ENCODE measurements at places on chromosomes 1 and 21.
A peak's percentile ranks its signal among the peaks of the same experiment; 100 is the strongest.

DNA sequence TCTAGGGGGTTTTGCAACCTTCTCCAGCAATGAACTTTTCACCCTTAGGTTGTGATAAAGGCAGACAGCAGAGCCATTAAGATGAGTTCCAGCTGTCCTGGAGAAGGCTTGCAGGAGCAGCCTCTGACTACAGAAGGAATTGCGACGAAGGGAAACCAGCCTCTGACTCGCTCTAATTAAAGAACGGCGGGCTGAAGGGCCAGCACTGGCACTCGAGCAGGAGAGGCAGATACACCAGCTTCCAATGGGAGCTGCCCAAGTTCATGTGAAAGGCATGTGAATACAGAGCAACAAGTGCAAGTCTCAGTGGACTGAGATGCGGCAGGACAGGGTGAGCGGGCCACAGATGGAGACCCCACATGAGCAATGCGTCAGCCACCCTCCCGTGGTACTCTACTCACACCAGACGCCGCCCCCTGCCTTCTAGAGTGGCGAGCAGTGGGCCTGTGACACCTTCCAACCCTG lies 15.7 kb downstream of the RCC2 start:
- DNase-seq: no peak

DNA sequence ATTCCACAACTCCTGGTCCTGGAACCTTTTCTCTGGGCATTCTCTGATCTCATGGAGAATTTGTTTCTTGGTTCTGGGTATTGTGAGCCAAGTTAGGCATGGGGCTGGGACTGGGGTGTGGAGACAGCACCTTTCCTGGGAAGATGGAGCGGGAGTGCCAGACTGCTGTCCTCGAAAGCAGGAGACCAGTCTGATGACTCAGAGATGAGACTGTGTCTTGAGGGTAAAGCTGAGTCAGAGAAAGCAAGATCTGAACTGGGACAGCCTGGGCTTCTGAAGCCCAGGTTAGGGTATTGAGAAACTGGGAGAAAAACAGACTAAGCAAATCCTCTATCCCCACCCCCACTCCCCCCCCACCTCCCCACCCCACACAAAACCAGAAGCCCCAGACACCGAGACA lies 2.2 kb upstream of the KANK4 start:
- DNase-seq: peak; percentile 50

DNA sequence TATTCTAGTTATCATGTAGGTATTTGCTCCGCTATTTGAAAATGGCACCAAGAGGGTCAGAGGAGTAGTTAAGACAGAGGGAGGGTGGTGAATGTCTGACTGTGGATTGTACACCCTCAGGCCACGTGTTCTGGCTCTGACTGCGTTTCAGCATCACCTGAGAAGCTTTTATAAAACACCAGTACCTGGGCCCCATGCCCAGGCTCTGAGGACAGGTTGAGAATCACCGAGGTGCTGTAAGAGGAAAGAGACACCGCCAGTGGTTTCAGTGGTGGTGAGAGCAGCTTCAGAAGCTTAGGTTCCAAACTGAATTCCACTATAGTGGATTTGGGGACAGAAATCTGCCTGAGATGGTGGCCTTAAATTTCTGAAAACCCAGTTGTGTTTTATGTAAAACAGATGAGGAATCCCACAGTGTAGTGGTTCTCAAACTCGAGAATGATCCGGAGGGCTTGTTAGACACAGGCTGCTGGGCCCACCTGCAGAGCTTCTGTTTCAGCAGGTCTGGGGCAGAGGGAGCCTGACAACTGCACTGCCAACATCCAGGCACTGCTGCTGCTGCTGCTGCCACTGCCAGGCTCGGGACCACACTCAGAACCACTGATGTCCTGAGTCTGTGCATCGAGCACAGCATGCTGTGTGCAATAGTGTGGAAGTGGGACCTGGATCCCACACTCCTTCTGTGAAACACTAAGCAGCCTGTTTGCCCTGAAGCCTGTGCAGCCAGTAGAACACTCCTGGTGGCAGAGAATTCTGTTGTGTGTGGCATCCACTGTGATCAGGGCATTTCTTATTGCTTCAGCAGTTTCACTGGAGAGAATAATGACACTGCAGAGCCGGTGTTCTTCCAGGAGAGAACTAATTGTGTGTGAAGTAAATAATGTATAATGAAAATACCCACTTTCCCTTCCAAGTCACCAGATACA lies 98.7 kb downstream of the SUSD4 start:
- no peak for DNase-seq

DNA sequence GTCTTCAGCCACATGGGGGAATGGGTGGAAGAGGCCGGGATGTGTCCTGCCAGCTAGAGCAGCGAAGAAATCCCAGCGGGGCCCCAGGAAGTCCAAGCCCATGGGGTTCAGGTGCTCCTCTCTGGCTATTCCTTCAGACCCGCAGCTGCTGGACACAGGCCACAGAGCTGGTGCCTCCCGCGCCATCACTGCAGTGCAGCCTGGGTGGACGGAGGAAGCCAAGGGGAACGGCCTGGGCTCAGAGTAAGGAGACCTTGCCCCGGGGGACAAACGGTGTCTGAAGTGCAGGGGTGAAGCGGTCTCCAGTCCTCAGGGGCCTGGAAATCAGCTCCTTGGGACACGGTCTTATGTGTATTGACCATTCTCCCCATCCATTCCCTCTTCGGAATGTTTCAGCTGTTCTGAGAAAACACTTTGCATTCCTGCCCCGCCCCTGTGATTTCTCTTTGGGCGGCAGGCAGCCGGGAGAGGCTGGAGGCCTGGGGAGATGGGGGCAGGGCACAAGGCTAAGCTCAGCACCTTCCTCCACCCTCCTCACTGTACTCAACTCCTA lies 18.4 kb downstream of the MTHFR start:
- peak; percentile 87 for DNase-seq

DNA sequence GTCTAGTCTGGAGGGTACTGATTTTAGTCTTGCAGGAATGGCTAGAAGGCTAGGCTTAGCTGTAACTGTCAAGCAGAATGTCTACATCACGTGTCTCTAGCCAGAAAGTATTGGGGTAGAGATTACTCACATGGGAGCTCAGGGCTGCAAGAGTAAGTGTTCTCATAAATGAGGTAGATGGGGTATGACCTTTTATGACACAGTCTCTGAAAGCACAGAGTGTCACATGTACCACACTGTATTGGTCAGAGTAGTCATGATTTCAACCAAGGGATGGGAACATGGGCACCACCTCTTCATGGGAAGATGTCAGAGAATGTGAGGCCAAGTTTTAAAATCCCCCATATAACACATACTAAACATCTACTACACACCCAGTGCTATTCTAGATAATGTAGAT lies 2.9 kb downstream of the FYB2 start:
- DNase-seq: no peak

DNA sequence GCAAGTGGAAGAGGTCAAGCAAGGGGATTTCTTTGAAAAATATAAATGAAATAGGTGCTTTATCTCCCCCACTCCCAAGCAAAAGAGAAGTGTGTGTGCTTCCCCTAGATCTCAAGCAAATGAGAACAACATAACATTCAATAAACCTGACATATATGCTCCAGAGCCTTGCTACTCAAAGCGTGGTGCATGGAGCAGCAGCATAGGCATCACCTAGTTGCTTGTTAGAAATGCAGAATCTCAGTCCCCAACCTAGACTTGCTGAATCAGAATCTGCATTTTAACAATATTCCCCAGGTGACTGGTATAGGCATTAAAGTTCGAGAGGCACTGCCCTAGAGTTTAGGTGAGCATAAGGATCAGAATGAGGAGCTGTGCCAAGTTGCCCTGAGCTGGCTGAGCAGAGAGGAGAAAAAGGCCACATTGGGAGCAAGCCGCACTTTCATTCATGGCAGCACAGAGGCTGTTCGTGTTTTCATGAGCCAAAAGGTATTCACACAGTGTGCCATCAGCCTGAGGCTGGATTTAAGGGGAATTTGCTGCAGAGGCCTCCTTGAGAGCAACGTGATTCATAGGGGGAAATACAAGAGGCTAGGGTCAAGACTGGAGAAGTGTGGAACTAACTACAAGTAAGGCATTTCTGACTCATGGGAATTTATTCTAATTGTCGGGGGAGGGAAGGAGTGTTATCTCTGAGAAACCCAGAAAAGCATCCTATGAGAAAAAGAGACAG lies 14.3 kb upstream of the LPAR3 start:
- DNase-seq: no peak

GRCh38 chr1:177088966-177089365 lies 75.5 kb downstream of the ASTN1 start:
- no peak for DNase-seq

- DNase-seq: no peak
These were observed 62.1 kb downstream of the CACNA1E start for GRCh38 chr1:181545395-181545794.

- DNase-seq: no peak
These were observed 11.9 kb downstream of the SFN start for GRCh38 chr1:26874896-26875295.

GRCh38 chr1:154998818-154999570 lies 3.6 kb upstream of the ZBTB7B start:
- peak; percentile 87 for DNase-seq

GRCh38 chr1:236160540-236161127 lies 18.3 kb downstream of the GPR137B start:
- DNase-seq: no peak

DNA sequence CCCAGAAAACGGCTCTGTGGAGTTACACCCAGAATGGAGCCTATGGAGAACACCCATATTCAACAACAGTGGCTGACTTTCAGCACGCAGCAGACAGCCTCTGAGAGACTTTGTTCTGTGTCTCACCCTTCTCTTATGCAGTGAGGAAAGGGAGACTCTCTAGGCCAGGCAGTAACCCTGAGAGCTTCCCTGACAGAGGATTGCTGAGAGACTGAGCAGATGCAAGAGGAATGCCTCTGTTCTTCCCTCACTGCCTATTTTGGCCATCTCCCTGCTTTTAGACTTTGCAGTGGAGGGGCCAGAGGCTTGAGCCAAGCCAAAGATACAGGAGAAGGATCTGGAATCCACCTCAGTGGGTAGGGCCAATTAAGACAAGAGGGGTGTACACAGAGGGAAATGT lies 41.8 kb upstream of the SLC16A1 start:
- DNase-seq: no peak

DNA sequence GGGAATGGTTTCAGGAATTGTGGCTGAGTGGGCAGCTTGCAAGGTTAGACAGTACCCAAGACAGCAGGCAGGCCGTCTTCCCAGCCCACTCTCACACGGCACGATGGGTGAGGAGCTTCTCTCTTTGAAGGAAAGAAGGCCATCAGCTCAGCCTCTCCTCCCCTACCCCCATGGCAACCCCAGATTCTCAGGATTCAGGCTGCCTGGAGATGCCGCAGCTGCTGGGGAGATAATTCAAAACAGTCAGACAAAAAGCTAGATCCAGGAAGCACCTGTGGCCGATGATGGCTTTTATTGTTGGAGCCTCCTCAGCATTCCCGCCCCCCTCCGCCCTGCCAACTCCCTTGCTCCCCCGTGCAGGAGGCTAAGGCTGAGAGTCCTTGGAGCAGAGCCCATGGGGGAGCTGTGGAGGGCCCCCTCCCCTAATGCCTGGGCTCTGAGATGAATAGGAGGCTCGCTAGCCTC lies 220.5 kb downstream of the TRABD2B start:
- no peak for DNase-seq

GRCh38 chr1:162270016-162270770 lies 106.5 kb downstream of the SPATA46 start:
- no peak for DNase-seq

DNA sequence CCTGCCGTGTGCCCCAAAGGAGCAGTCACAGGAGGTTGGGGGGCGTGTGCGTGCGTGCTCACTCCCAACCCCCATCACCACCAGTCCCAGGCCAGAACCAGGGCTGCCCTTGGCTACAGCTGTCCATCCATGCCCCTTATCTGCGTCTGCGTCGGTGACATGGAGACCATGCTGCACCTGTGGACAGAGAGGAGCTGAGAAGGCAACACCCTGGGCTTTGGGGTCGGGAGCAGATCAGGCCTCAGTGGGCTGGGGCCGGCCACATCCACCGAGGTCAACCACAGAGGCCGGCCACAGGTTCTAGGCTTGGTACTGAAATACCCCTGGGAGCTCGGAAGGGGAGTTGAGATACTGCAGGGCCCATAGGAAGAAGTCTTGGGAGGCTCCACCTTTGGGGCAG lies 23.5 kb downstream of the COL6A1 start:
- DNase-seq: no peak

DNA sequence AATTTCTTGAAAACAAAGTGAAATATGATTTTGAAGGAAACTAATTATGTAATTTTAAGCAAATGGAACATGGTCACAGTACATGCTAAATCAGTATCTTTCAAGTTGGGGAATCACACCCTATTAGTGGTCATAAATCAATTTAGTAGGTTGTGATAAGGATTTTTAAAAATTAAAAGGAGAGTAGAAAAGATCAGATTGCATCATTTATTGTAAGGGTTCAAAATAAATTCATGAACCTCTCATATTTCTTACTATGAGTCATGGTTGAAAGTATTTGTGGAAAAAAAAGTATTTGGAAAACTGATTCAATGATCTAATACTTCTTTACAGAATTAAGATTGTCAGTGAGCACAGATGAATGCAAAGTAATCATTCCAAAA lies 14.6 kb downstream of the ADSS2 start:
- DNase-seq: peak; percentile 9

GRCh38 chr1:206503591-206504362 lies 3.6 kb upstream of the RASSF5 start:
- peak; percentile 93 for DNase-seq

- DNase-seq: no peak
These were observed 107.9 kb downstream of the SPSB1 start for GRCh38 chr1:9400425-9401079.

GRCh38 chr1:245991266-245991665 lies 515.8 kb downstream of the SMYD3 start:
- DNase-seq: no peak

DNA sequence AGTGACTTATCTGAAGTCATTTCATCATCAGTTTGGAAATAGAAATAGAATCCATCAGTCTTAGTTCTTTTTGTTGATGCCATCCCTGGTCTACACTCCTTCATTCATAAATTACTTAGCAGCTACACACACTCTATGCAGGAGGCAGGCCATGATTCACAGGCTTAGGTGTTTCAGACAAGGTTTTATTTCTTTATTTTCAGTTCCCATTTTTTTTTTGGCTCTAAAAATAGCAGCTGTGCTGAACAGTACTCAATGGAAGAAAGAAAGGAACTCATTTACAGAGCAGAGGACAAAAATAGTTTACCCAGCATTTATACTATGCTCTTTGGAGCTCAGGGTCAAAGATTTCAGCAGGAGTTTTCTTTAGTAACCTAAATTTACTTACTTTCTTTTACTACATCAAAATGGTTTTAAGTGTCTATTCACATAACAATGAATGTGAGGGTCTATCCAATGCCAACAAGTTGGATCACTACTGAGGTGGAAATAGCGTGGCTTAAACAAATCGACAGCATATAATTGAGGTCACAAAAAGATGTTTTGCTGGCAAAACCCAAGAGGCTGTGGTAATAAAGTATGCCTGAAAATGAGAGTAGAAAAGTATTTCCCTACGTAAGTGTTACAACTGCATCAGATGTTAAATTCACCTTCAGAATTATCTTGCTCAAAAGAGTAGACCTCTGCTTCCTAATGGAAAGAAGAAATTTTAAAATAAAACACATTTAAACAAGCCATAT lies 7.7 kb downstream of the KRTAP19-8 start:
- DNase-seq: no peak

Data from hepatic stellate cell (primary cell).